Caki2 (cell line): ENCODE measurements at places on chromosomes 4 and X.

DNA sequence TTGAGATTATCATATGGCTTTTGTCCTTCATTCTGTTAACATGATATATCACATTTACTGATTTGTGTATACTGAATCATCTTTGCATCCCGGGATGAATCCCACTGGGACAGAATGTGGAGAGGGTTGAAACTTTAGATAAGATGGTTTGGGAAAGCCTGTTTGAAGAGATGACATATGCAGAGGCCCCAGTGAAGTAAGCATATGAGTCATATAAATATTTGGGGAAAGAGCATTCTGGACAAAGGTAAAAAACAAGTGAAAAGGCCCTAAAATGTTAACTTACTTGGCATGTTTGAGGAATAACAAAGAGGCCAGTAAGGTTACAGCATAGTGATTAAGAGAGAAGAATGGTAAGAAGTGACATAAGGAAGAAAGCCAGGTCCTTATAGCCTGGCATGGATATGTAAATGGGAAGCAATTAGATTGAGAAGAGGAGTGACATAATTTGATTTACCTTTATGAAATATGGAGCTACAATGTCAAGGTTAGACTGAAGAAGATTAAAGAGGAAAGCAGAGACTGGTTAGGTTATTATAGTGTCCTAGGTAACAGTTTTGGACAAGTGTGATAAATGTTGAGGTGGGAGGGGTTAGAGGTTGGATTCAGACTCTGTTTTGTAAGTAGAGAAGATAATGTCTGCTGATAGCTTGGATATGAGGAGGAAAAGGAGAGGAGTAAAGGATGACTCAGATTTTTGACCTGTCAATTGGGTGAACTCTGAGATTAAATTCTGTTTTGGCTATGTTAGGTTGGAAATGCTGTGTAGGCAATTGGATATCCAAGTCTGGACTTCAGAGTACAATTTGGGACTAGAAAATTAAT is 54.6 kb upstream of the DRP2 start:
- DNase-seq: no peak

GRCh38 chr4:40822420-40823166 is 72.8 kb downstream of the NSUN7 start:
- DNase-seq: no peak

- no peak for DNase-seq
Measured at GRCh38 chr4:166957451-166957850, 276.8 kb downstream of the SPOCK3 start.

DNA sequence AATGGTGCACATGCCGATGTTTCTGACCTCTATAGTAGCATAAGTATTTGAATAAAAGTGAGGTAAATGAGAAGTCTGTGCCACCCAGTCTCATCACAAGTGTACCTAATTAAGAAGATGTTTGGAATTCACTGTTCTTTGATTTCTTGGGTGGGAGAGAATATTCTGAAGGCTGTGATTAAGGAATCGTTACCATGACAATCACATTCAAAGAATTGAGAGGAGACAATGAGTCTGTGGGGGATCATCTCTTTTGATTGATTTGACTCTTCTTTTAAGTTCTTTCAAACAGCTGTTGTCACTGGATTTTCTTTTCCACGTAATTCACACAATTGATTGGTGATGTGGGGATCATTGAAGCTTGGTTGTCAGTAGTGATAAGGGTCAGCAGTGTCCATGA is 18.1 kb downstream of the FHL1 start:
- no peak for DNase-seq

GRCh38 chr4:158995965-158996364 is 106.9 kb upstream of the RAPGEF2 start:
- no peak for DNase-seq

DNA sequence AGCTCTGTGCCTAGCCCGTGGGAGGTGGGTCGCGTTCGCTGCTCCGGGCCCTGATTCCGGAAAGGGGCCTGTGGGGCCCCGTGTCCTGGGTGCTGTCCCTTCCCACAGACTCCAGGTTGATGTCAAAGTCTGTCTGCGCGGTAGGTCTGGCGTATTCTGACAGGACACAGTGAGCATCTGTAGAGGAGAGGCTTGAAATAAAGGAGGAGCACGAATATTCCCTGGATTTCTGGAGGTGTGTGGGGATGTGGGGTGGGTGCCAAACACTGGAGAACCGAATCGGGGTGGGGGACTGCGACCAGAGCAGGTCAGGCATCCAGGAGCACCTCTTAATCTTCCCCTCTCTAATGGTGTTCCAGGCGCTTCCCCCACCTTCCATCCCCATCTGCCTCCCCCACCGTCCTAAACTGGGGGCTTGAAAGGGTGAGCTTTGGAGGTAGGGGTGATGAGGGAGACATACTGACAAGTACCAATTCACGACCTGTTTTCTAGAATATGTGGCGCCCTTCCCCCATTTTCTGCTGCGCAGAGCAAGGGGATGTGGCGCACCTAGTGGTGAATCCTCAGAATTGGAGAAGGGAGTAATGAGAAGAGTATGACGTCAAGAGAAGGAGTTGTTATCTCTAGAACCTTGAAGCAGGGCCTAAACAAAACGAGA is 877 bp downstream of the GPRASP1 start:
- DNase-seq: no peak

DNA sequence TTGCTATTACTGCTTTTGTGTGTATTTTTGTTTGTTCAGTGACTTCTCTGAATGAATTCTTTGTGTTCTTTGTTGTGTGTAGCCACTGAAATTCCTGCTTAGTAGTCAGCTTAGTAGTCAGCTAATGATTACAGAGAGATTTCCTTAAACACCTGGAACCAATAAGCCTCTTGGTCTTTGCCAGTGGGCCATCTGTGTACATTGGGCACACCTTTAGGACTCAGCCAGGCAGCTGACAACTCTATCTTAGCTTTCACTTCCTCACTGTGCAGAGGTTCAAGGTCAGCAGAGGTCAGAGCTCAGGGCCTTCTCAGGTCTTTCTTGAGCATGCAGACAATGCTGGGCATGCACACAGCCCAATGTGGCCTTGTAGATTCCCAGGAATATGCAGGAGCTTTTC is 59.3 kb downstream of the RWDD4 start:
- no peak for DNase-seq

DNA sequence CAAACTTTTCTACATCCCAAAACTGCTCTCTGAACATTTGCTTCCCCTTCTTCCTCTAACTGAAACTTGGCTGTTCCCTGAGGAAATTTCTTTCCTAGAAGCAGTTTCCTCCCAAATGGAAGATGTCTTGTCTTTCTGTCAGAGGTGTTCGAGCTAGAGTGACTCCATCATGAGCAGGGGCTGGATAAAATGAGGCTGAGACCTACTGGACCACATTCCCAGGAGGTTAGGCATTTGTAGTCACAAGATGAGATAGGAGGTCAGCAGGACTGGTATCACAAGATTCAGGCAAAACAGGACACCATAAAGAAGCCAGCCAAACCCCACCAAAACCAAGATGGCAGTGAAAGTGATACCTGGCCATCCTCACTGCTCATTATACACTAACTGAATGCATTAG is 35.8 kb upstream of the PGRMC2 start:
- no peak for DNase-seq

- DNase-seq: no peak
Measured at GRCh38 chrX:154696676-154697045, 43.3 kb upstream of the CTAG2 start.

- peak; percentile 8 for DNase-seq
Measured at GRCh38 chr4:111475001-111475400, 670.3 kb upstream of the FAM241A start.

DNA sequence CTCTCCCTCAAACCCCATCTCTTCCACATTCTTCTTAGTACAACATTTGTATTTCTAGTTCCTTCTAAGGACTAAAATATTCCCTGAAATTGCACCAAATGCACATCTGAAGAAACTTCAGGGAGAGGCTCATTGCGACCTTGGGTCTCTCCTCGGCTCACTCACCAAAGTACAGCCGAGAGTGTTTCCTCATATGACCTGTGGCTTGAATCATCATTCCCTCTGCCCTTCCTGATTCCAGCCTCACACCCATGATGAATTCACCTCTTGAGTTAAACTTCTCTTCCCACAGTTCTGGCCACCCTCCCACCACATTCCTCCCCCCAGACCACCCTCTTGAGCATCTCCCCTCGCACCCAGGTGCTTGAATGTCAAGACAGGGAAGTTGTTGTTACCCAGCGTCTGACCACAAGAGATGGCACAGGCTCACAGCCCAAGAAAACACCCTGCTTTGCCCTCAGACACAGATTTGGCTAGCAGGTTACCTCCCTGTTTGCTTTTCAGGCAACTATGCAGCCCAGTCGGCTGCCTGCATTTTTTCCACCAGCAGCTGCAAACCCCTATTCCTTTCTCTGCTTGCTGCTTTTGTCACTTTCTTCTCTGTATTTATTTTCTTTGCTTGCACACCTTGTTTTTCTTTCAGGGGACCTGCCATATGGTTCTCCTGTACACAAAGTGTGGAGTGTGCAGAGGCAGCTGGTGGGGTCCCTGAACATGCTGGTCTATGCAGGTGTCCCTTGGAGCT is 214.8 kb downstream of the SPATA18 start:
- no peak for DNase-seq

- no peak for DNase-seq
Measured at GRCh38 chr4:142085513-142086292, 449.3 kb downstream of the IL15 start.

DNA sequence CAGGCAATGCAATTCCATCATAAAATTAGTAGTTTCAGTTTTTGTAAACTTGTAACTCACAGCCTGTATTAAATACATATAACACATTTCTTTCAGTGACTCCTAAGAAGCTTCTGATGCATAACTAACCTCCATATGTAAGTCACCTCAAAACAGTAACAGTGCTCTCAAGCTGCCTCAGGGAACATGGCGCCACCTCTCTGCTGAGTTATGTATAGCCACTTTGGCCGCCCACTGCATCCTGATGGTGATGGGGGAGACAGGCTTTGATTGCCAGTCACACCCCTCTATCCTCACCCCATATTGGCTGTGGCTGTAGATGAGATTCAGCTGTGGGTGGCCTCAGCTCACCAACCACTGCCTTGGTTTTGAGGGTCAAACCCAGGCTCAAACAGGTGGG is 54.3 kb downstream of the LRBA start:
- DNase-seq: peak; percentile 10

- DNase-seq: no peak
Measured at GRCh38 chrX:23403849-23404248, 69.2 kb downstream of the PTCHD1 start.

DNA sequence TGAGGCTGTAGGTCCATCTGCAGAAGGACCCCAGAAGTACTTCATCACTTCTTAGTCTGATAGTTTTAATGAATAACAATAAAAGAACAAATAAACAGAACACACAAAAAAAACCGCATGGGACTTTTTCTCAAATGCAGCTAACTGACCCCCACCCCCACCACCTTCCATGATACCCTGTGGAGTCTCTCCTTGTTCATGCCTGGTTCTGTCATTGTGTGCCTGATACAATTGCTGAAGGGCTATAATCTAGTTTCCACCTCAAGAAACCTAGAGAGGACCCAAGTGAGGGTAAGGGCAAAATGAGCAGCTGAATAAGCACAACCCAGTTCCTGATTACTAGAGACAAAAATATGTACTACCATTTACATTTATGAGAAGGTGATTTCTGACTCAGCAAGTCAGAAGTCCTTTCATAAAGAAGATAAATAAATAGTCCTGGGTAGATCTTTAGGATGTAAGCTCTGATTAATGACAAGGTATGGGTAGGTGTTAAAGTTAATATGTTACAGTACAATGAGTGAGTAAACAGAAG is 155.1 kb downstream of the TMA16 start:
- no peak for DNase-seq

DNA sequence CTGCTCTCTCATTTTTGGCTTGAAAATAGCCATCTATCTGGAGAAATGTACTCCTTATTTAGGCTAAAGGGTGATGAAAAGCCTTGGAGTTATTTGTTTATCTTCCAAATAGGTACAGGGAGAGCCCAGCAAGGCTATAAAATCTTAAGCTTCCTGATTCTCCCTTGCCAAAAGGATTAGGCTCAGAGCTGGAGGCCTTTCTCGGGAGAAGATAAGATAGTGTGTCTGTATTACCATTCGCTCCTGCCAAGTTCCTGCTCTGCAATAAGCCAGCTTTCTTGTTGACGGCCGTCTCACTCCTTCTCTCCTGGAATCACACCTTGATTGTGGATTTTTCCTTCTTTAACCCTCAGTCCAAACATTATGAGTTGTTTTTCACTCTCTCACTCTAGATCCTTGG is 171.8 kb upstream of the TTC29 start:
- no peak for DNase-seq

DNA sequence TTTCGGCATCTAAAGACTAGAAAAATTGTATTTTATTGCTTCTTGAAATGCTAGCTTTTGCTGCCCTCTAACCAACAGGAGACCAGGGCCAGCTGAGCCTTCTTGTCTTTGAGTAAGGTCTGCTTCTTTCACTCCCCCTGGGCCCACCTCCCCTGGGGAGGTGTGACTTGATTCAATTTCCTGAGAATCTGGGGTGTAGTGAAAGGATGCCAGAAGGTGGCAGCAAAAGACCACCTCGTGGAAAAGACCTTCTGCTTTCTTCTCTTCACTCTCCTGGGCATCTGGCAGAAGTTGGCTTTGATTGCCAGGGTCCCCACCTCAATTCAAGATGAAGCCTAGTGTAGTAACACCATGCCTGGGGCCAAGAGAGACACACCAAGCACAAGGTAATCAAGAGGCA is 96.5 kb upstream of the MAOA start:
- DNase-seq: peak; percentile 36

- DNase-seq: no peak
Measured at GRCh38 chr4:3114377-3114776, 39.9 kb downstream of the HTT start.

DNA sequence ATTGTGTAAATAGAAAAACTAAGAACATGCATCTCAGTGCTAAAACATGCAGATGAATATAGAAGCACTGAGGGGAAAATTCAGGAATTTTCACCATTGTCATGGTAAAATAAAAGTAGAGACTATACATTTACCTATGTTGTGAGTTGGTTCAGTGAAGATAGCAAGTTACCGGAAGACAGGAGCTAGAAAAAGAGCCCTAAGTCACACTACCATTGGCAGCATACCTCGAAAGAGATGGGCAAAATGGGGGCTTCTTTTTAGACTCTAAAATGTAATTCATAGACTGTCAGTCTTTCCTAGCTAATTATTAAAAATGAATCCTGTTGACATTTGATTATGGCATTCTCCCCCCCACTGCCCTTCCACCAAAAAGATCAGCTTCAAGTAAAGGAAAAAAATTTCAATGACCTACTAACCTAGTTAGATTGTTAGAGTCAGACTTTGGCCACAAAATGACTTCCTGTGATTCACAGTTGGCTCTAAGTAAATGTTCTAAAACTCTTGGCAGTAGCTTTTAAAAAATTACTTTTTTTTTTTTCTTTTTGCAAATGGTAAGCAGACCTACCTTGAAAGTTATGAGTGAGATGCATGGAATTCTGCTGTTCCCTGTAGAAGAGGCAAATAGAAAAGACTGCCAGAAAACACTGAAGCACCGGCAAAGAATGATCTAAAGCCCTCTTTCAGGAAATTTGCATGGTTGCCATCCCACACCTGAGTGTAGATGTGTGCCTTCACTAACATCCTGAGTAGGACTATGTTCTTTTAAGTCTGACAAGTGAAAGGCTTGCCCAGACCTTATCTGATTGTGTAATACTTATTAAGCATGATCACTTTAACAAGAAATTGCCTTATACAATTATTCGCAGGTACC is 26.4 kb upstream of the ARSJ start:
- DNase-seq: peak; percentile 21
